ENCODE measurements at places on chromosomes 4 and X.

DNA sequence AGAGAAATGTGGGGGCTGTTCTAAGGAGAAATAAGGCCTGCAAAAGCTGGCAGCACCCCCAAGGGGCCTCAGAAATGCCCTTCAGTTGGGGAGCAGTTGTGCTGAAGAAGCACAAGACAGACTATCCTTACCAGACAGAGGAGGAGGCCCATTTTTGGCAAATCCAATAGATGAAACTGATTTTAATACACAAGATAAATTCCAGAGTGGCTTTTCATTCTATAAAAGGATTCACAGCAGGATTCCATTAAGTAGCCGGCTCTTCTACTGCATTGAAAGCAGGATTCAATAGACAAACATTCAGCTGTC, 8.1 kb downstream of the SEPTIN6 start:
- DNase-seq: no peak

DNA sequence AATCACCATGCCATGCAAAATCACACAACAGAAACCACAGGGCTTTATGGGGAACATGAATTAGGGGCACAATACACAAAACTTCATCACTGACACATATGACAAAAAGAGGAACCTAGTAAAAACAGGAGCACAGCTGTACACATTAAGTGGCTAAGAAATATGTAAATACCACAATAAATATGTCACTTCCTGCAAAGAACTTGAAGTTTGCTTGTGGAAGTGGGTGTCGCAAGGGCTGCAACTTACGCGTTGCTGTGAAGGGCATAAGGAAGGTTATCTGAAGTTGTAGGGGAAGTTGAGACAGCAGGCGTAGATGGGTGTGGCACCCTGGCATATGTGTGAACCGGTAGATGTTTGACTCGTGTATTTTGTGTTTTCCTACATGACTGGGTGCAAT, 42.4 kb downstream of the CLCN4 start:
- DNase-seq: no peak

- DNase-seq: no peak
These were observed 88.1 kb downstream of the TBC1D9 start for GRCh38 chr4:140668111-140668510.

- DNase-seq: no peak
These were observed 29.5 kb downstream of the SMPX start for GRCh38 chrX:21728276-21728968.

DNA sequence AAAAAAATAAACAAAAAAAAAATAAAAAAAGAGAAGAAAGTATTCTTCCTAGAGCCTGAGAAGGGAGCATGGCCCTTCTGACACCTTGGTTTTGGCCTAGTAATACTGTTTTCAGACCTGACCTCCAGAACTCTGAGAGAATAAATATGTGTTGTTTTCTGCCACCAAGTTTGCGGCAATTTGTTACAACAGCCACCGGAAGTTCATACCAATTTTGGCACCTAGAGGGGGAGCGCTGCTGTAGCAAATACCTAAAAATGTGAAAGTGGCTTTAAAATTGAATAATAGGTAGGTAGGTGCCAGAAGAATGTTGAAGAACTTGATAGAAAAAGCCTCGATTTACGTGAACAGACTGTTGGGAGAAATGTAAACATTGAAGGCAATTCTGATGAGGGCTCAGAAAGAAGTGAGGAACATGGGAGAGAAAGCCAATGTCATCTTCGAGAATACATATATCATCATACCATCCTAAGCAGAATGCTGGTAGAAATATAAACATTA, 27.5 kb upstream of the SPACA5B start:
- DNase-seq: no peak

DNA sequence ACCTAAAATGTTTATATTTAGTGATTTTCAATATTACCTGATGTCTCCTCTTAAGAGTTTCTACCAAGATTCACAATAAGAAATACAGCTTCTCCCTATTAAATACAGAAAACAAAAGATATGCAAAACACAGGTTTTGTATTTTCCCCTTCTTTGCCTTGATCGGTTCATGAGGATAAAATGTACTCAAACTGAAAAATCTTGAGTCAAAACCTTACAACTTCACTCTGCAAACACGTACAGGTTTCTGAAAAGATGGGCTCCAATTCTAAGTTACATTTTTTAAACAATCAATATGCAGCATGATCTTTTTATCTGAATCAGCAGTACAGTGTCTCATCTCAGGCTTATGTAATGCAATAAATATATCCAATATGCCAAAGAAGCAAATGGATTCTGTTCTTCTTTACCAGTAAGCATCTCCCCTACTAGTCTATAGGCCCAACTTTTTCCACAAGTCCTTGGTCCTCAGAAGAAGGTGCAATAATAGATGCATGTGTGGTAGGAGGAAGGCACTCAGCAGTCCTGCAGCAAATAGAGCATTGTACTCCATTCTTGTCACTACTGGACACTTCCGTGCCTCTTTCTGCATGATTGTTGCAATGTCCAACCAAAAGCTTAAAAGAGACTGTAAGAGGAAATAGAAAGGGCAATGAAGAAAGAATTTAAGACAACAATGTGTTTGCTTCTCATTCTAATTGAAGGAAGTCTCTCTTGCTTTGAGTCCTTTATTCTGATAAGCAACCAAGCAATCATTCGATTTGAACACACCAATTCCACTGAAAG, 3.2 kb downstream of the MAPK10 start:
- DNase-seq: no peak

DNA sequence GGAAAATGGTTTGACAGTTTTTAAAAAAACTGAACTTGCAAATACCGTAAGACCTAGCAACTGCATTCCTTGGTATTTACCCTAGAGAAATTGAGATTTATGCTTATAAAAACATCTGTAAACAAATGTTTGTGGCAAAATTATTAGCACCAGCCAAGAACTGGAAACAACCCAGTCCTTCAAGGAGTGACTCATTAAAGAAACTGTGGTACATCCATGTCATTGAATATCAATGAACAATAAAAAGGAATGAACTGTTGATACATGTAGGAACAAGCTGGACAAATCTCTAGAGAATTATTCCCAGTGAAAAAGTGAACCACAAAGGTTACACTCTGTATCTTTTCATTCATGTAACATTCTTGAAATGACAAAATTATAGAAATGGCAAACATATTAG, 240.2 kb upstream of the ADAMTS3 start:
- DNase-seq: no peak

DNA sequence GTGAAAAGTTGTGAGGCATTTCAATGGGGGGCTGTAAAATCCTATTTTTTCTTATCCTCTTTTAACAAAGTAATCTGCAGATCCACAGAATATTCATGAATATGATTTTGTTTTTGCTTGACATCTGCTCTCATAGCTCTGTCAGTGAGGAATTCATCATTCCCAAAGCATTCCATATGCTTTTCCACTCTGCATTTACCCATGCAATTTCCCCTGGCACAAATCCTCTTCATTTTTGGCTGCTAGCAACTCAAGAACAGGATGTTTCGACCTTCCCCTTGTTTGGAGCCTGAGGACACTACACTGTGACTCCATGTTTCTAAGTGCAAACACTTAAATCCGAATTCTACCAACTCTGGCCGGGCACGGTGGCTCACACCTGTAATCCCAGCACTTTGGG, 48.5 kb downstream of the KLHL15 start:
- DNase-seq: no peak

DNA sequence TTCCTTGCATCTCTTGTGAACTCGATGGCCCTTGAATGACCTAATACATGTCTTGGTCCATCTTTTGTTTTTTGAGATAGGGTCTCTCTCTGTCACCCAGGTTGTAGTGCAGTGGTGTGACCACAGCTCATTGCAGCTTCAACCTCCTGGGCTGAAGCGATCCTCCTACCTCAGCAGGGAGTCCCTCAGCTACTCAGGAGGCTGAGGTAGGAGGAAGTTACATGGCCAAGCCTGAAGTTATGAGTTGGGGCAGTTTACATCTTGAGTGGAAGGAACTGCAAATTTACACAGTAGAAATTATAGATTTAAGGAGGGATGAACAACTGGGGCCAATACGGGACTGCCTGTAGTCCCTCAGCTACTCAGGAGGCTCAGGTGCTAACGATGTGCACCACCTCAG, 97.2 kb upstream of the METTL14 start:
- no peak for DNase-seq
